ENCODE measurements at places on chromosomes 4 and X.

DNA sequence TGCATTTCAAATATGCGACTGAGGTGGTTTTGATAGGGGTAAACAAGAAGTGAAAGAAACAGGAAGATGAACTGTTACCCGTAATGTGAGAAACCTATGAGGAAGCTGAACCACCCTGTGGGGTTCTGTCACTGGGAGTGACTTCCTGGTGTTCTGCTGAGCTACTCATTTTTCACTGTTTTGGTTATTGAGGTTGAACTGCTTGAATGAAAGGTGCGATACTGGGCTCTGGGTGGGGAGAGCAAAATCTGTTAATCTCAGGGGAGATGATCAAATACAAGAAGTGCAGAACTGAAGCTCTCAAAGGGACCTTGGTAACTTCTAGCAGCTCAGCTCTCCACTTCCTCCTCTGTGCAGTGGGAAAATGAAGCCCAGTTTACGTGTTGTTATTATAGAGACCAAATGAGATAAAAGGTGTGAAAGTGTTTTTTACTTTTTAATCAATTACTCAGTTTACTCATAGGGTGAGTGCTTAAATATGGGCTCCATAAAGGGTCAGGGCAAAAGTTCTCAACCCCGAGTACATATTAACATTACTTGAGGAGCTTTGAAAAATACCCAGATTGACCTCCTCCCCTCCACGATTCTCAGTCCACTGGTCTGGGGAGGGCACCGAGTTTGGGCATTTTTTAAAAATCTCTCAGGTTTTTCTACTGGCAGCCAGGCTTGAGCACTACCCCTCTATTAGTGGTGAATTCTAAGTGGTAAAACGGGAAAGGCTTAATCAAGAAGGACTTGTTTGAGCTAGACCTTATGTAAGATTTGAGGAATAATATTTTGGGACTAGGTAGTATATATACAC is 66.7 kb downstream of the COQ2 start:
- DNase-seq = peak; percentile 38

- DNase-seq = no peak
These were observed 261.1 kb upstream of the PLCXD1 start for GRCh38 chrX:19912-20571.

DNA sequence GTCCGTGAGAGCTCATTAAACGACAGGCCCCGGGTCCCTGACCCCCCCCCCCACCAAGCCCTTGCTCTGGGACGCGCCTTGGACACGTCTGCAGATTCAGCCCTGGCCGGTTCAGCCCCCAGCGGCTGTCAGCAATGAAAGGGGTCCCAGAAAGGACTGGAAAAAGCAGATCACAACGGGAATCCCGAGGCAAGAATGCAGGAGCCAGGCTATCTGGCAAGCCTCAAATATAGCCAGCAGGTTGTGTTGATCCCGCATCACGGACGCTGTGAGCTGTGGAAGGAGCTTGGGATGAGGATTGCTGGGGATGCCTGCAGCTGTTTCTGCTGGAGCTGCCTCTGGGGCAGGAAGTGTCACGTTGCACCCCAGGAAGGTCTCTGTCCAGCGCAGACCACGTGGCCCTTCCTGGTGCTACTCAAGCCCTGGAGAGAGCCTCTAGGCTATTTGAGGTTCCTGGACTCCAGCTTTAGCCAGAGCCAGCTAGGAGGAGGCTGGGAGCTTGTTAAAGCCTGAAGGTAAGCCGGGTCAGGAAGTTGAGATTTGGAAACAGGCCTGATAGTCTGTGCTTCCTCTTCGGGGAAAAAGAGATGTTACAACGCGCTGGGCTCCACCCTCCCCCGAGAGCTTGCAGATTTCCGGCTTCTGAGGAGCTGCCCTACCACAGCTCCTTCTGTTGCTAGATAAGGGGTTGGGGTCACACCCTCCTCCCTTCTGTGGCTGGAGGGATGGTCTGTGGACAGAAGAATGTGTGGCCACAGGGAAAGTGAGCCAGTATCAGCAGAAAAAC is 19.3 kb upstream of the CSF2RA start:
- peak; percentile 25 for DNase-seq

GRCh38 chr4:42642101-42642797 is 14.7 kb downstream of the ATP8A1 start:
- no peak for DNase-seq

DNA sequence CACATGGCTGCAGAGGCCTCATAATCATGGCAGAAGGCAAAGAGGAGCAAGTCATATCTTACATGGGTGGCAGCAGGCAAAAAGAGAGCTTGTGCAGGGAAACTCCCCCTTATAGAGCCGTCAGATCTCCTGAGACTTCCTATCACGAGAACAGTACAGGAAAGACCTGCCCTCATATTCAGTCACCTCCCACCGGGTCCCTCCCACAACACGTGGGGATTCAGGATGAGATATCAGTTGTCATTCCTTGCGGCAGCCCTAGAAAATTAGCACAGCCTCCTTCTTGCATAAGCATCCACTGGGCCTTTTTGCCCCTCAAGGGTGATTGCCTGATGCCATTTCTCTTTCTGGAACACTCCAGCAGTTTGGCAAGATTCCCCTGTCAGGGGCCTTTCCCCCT is 61.7 kb upstream of the STX18 start:
- no peak for DNase-seq

DNA sequence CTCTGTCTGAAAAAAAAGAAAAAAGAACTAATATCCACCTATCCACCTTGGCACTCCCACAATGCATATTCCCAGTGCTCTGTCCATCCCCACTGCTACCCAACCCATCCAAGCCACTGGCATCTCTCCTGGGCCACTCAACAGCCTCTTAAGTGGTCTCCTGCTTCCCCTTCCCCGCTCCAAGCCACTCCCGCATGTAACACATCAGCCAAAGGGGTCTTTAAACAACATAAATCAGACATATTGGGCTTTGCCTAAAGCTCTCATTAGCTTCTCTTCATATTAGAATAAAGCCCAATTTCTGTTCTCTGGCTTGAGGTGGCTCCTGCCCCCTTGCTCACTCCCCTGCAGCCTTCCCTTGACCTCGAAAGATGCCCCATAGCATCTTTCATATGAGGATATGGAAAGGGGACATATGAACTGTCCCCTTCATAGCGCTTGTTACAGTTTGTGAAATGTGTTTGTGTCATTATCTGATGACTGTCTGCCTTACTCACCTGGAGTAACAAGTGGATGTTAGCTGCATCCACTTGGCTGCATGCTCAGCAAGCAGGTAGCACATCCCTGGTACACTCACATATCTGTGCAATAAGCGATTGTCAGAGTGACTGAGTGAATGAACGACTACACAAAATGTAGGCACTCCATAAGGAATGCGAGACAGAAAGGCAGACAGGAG is 3.1 kb downstream of the BLOC1S4 start:
- DNase-seq = no peak

DNA sequence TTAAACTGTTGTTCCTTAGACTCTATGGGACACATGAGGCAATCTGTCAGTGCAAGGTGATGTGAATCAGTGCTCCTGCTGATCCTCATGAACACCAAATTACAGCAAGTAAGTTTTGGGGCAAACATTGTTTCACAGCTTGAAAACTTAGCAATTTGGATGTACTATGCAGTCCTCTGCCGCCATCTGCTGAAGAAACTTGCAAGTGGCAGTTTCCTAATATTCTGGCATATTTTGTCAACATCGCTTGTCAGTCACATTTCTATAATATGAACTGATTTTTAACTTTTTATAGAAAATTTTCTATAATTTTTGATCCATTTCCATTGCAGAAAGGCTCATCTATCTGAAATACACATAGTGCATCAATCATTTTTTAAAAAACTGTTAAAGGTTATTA is 56.3 kb downstream of the ZAR1 start:
- DNase-seq = no peak

DNA sequence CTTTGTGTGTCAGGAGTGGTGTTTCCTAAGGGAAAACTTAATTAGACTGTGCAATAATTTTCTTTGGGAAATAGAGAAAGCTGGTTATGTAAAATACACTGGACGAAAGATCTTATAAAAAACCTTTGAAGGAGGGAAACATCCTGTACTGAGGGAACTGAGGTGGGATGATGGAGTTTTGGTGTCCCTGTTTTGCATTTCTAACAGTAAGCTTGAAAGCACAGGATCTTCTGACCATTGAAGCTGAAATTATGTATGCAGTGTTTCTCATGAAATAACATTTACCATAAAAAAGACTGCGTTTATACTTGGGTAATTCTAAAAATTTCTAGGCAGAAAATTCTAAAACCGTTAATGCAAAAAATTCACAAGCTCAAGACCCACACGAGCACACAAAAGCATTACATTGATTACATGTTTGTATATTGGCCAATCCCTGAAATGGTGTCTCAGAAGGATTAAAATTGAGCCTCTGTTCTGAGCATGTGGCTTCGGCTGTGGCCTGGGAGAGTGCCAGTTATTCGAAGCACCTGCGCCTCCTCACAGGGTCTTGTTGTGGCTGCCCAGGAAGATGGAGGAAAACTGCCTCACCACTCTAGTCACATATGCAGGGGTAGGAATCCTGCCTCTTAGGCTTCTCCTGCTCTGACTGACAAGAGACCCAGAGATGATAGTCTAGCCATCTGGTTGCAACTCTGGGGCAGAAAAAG is 49.5 kb downstream of the JADE3 start:
- no peak for DNase-seq

- no peak for DNase-seq
These were observed 1.2 kb downstream of the TFE3 start for GRCh38 chrX:49041744-49042580.

- DNase-seq = no peak
These were observed 456.7 kb downstream of the PCDH18 start for GRCh38 chr4:137075586-137075985.

- no peak for DNase-seq
These were observed 5.1 kb upstream of the PRMT9 start for GRCh38 chr4:147689067-147689466.

DNA sequence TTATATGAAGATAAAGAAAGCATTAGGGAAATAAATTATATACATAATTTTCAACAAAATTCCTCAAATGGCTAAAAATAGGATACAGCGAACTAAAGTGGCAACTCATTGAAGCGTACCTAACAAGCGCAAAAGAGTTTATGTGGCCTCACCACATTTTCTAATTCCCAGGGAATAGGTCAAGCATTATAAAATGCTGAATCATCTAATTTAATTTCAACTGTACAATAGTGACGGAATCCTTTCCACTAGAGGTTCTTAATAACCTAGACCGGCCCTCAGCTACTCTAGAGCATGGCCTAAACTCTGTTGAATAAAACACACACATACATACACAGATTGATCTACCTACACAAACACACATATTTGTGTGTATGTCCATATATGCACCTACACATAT is 29.1 kb downstream of the CXXC4 start:
- DNase-seq = no peak

GRCh38 chrX:148904421-148905111 is 404.1 kb downstream of the AFF2 start:
- DNase-seq = no peak

GRCh38 chr4:139241784-139242151 is 38.3 kb downstream of the MGARP start:
- DNase-seq = no peak

DNA sequence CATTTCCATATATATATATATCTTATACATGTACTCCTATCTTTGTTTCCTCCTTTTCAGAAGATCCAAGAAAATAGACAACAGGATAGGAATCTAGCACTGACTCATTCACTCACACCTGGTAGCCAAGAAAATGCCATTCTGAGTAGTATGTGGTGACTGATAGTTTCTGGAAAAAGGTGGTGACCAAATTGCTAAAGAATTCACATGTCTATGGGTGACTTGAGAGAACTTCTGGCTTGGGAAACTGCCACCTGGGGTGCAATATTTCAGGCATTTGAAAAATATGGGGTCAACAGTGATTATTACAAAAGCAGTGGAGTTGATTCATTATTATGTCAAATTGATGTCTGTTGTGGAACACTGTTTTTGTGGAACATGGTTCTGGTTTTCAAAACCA is 605.1 kb downstream of the PCDH18 start:
- no peak for DNase-seq

DNA sequence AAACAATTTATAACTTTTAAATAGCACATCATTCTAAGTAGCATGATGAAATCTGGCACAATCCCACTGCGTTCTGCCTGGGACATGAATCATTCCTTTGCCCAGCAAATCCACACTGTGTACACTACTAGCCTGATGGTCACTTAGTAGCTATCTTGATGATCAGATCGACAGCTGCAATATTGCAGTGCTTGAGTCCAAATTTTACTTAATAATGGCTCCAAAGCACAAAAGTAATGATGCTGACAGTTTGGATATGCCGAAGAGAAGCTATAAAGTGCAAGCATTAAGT is 86.6 kb upstream of the NPNT start:
- no peak for DNase-seq

DNA sequence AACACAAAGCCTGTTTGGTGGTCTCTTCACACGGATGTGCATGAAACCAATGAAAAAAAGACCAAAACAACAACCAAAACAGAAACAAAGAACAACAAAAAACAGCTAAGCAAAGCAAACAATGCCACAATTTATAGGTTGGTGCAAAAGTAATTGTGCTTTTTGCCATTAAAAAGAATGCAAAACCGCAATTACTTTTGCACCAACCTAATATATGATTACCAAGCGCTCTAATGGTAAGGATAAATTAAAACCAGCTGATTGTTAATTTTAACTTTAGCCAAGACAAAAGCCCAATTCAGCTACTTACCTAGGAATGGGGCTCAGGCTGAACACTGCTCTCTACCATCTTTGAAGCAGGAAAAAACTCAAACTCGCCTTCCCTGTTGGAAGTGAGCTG is 29.4 kb upstream of the TMSB4X start:
- no peak for DNase-seq

GRCh38 chr4:112361181-112361791 is 64.1 kb downstream of the ALPK1 start:
- DNase-seq = no peak

DNA sequence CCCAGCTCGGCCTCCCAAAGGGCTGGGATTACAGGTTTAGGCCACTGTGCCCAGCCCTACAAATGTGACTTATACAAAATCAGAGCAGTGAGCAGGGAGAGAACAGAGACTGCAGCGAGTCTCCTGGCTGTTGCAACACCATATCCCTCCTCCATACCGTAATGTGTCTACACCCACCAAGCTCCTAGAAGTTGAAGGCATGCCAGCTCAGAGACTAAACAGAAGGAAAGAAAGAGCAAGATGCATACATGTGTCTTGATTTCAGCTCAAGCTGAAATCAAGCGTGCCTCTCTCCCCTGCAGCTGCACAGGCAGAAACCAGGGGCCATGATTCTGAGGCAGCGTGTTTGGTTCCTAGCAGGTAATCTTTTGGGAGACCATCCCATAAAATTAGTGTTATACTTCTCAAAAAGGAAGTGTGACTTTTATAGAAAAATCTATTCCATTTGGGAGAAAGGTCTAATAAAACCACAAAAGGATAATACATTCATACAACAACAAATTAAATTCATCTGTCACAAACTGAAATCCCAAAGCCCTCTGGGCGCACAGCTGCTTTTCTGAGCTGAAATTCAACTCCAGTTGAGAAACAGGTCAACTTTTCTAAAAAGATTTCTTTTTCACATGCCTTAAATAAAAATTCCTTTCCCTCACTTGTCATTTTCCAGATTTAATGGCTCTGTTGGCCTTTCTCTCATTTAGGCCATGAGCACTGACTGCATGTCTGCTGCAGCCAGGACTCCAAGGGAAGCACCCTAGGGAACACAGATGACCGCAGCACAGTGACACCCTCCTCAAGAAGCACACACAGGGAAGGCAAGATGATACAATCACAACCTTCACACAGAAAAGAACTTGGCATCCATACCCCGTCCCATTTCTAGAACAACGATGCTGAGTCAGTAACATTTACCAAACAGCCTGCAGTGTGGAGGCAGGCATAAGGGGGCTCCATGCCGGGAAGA is 34.4 kb downstream of the AFAP1 start:
- DNase-seq = no peak

Data from activated CD4-positive, alpha-beta T cell treated with anti-CD3 and anti-CD28 coated beads for 1 hour (primary cell).